ENCODE measurements at places on chromosomes 1 and 21. TPM values are rescaled to one million over a fixed set of nuclear protein-coding genes. Genes with fewer than 3 reads are reported as not detected.
A peak's percentile ranks its signal among the peaks of the same experiment; 100 is the strongest.

LCE1F gene
- total RNA-seq = not detected

GRCh38 chr1:212344905-212345304, 59.7 kb downstream of the PPP2R5A start:
- no peak for DNase-seq

COL8A2 gene
- total RNA-seq = not detected

LRRC38 gene
- not detected for total RNA-seq

RGS1 gene
- total RNA-seq = 4.2 TPM

GRCh38 chr1:239952348-239953308, 139.1 kb upstream of the FMN2 start:
- no peak for DNase-seq

DNA sequence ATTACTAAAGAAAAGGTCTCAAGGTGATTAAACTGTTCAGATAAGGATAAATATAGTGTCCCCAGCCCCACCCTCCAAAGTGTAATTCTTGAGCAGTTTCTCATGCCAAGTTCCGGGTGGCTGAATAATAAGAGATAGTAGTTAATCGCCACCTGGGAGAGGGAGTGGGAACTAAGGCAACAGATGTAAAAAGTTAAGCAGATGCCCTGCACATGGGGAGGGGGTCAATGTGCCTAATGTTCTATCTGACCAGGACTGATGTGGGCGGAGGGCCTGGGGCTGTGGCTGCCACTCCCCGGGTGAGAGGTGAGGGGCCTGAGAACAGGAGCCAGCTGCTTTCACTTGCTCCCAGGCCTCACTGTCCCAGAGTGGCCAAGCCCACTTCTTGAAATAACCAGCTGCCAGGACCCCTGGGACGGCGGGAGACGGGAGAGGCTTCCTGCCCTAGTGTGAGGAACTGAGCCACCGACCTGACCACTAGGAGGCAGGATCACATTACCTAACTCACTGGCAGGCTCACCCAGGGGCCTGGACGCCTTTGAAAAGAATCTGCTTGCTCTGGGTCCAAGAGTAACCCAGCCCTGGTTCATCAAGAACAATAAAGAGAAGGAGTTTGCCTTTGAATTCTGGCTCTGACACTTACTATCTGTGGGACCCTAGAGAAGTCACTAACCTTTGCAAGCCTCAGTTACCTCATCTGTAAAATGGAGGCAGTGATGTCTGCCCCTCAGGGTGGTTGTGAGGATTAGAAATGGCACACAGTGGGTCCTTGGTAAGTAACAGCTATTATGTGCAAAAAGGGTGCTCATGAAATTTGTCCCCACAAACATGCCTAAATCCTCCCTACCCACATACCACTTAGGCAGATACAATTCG, 179.2 kb downstream of the ATG4C start:
- no peak for DNase-seq

GRCh38 chr1:34319218-34319617, 142.5 kb downstream of the C1orf94 start:
- no peak for DNase-seq

DNA sequence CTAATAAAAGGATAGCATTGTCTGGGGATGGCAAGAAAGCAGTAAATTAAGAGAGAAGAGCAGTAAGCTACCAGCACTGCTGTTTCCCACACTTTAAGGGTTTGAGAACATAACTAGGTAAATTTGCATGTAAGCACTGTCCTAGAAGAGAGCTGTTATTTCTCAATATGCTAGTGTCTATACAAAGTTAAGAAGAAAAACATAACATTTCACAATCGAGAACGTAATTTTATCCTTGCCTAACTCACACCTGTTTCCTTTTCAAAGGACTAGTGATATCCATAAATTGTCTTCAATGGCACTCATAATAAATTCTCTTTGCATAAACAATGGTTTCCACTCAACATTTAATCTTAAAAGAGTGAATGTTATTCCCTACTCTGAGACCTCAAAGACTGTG, 576.0 kb downstream of the PTBP2 start:
- no peak for DNase-seq

HTR6 gene
- total RNA-seq = not detected

DNA sequence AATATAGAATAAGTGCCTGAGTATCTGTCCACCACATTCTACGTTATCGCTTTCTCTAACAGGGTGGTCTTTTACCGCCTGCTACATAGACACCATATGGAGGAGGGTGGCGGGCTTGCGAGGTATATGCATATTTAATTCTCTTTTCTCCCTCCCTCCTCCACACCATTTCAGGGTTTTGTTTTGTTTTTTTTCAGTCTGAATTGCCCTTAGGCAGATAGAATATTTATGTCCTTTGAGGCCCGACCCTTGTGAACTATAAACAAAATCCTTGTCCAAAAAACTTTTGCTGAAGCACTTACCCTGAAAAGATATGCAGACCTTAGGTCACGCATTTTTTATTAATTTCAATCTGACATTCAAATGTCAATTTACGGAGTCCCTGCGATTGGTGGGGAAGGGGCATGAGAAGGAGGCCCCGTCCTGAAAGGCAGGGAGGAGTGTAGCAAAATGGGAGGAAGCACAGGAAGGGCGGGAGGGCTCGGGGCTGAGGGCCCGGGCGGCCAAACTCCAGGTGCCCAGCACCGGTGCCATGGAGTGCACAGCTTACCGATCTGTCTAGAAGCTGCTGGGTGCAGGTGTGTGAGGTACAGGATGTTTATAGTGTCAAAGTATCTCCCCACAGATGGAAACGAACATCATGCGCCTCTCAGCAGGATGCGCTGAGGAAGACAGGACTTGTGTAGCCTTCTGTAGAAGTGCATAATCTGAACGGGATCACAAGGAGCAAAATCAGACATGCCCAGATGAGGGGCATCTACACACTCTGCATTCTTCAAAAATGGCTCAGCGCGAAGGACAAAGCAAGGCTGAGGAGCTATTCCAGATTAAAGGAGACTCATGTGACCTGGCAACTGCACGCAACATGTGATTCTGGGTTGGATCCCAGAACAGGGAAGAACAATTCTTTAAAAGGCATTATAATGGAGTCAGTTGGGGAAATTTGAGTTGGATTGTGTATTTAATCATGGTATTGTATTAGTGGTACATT, 68.8 kb upstream of the LYST start:
- no peak for DNase-seq

GRCh38 chr1:111559736-111560279, 56.4 kb upstream of the ADORA3 start:
- DNase-seq = no peak

HLX gene
- total RNA-seq = 8.2 TPM

TSSK3 gene
- total RNA-seq = 1.1 TPM

DNA sequence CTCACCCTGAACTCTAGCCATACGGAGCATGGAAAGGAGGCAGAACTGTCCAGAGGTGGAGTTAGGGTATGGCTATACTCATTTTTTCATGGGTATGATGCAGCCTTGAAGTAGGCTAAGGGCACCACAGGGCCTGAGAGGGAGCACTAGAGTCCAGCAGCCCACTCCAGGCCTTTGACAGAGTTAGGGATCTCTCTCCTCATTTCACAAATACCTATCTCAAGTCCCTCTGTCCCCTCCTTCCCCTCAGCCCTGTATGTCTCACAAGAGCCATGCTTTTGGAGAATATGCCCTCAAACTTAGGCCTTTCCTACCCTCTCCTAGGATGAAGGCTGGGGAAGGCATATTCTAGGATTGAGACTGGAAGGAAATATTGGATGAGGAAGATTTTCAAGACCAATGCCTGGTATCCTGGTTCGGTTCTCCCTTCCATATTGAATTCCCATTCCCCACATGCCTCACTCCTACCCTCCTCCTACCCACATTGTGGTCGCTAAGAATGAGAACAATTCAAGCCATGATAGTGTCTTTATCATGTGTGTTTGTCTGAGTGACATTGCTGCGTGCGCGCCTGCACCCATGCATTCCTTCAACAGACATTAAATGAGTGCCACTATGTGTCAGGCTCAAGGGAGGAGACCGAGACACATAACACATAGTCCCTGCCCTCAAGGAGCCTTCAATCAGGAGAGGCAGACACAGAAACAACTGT, 2.6 kb upstream of the NECTIN4 start:
- DNase-seq = no peak

DNA sequence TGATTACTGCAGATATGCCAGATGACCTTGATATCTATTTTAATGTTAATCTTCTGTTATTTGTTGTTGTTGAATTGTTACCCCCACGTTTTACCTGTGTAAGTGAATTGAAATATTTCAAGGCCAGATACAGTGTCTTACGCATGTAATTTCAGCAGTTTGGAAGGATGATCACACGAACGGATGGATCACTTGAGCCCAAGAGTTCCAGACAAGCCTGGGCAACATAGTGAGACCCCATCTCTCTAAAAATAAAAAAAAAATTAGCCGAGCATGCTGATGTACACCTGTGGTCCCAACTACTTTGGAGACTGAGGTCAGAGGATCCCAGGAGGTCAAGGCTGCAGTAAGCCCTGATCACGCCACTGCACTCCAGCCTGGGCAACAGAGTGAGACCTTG, 32.2 kb downstream of the SDCCAG8 start:
- DNase-seq = no peak

RAB13 gene
- total RNA-seq = 7.6 TPM

LY9 gene
- 0.28 TPM for total RNA-seq

- DNase-seq = no peak
Observed at GRCh38 chr1:234782791-234783190, 172.8 kb upstream of the IRF2BP2 start.

- no peak for DNase-seq
Observed at GRCh38 chr21:27143476-27143875, 176.6 kb upstream of the ADAMTS5 start.

GRCh38 chr1:101357444-101357986, 120.7 kb downstream of the S1PR1 start:
- DNase-seq = peak; percentile 66

DNA sequence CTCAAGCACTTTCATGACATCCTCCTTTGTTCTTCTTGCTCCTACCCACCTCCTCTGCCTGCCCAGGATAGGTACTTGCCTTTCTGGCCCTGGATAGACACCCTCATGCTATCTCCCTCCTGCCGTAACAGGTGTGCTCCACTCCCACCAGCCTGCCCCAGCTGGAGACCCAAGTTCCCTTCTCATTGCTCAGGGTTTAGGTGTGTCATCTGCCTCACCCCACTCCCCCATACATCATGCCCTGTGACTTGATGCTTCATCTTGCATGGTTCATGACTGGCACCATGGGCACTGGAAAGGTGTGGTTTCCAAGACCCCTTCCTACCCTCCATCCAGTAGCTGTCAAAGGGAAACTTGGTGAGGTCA, 5.9 kb downstream of the RHEX start:
- DNase-seq = no peak

- DNase-seq = no peak
Observed at GRCh38 chr1:10767282-10767681, 29.2 kb downstream of the CASZ1 start.

GRCh38 chr1:229758101-229759036, 132.3 kb downstream of the URB2 start:
- DNase-seq = no peak

DNA sequence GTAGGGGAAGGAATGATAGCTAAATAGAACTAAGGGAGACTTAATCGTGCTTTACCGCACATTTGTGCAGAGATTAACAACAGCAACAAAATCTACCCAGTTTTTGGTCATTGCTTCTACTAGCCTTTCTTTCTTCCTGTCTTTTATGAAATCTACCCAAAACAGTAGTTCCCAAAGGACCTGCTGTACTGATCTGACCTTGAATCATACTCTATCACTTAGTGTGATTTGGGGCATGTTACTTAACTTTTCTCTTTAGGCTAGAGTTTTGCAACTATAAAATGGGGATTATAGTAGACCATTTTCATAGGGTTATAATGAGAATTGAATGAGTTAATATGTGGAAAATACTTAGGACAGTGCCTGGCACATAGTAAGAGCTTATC, 30.5 kb upstream of the MACF1 start:
- no peak for DNase-seq

YBEY gene
- 15.3 TPM for total RNA-seq

ADAM30 gene
- total RNA-seq = not detected

PKNOX1 gene
- 26.9 TPM for total RNA-seq

DNA sequence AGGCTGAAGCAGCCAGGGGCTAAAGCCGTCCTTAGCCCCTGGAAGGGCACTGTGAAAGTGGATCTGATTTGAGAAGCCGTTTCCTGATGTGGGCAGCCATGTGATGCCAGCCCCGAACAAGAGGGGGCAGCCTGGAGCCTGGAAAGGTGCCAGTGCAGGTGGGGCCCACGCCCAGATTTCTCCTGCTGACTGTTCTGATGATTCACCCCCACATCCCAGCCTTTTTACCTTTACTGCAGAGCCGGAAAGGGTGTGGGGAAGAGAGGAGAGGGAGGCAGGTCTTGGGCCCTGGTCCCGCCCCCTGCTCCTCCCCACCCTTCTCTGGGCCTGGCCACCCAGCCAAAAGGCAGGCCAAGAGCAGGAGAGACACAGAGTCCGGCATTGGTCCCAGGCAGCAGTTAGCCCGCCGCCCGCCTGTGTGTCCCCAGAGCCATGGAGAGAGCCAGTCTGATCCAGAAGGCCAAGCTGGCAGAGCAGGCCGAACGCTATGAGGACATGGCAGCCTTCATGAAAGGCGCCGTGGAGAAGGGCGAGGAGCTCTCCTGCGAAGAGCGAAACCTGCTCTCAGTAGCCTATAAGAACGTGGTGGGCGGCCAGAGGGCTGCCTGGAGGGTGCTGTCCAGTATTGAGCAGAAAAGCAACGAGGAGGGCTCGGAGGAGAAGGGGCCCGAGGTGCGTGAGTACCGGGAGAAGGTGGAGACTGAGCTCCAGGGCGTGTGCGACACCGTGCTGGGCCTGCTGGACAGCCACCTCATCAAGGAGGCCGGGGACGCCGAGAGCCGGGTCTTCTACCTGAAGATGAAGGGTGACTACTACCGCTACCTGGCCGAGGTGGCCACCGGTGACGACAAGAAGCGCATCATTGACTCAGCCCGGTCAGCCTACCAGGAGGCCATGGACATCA, at the start of gene SFN:
SFN (plus strand) TSS at position 369 of the 904 bp plus-strand sequence; CDS start at position 433, 64 bp downstream.
- peak; percentile 34 for DNase-seq

DNA sequence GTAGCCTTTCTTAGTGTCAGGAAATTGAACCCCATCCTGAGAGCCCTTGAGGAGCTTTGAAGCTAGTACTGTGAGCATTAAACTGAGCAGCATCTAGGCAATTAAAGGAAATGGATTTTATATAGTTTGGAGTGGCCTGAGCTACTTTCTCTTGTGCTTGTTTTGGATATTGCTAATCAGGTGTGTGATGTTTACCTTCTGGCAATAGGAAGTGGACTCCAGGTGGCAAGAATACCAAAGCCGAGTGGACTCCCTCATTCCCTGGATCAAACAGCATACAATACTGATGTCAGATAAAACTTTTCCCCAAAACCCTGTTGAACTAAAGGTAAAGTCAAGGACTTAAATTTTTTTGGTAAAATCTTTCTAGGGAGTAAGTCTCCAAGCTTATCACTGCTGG, 79.4 kb downstream of the MACF1 start:
- no peak for DNase-seq

- peak; percentile 6 for DNase-seq
Observed at GRCh38 chr1:228276901-228277490, 69.2 kb downstream of the OBSCN start.
